ENCODE measurements at places on chromosomes 11 and 22. TPM values are rescaled to one million over a fixed set of nuclear protein-coding genes. Genes with fewer than 3 reads are reported as not detected.

PDE2A gene
- total RNA-seq, result 0.30 TPM

DNA sequence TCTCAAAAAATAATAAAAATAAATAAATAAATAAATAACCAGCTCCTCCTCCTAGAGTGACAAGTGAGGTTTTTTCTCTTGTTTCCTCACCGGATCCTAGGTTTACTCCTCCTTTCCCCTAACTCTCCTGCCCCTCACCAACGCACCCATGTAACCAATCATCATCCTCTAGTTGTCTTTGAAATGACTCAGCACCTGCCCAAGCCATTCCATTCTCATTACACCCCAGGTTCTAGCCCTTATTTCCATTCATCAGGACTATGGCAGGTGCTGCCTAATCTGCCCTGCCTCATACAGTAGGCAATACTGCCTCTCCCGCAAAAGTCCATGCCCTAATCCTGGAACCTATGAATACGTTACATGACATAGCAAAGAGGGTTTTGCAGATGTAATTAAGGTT, 60.4 kb downstream of the BUD13 start:
- DNase-seq, result no peak

CDC42EP1 gene
- total RNA-seq, result 0.83 TPM

DNA sequence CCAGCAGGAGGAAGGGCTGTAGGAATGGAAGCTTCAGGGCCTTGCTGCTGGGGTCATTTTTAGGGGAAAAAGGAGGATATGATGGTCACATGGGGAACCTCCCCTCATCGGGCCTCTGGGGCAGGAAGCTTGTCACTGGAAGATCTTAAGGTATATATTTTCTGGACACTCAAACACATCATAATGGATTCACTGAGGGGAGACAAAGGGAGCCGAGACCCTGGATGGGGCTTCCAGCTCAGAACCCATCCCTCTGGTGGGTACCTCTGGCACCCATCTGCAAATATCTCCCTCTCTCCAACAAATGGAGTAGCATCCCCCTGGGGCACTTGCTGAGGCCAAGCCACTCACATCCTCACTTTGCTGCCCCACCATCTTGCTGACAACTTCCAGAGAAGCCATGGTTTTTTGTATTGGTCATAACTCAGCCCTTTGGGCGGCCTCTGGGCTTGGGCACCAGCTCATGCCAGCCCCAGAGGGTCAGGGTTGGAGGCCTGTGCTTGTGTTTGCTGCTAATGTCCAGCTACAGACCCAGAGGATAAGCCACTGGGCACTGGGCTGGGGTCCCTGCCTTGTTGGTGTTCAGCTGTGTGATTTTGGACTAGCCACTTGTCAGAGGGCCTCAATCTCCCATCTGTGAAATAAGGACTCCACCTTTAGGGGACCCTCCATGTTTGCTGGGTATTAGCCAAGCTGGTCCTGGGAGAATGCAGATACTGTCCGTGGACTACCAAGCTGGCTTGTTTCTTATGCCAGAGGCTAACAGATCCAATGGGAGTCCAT, 14.1 kb downstream of the IL10RA start:
- no peak for DNase-seq

- DNase-seq, result no peak
Measured at GRCh38 chr11:120759046-120759445, 247.5 kb downstream of the GRIK4 start.

TRIM49 gene
- total RNA-seq, result not detected

DNA sequence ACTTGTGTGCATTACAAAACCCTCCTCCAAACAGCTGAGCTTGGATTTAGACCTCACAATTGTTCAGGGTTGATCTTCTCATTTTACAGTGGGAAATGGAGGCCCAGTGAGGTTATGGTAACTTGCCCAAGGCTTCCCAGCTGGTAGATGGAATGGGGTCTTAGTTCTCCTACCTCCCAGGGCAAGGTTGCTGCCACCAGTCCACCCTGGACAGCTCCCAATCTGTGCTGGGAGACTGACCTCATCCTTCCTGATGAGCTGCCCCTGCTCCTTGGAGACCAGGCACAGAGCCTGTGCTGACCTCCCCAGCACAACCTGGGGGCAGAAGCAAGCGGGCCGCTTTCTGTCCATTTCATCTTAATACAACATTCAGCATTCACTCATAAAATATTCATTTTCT, 190.7 kb downstream of the ST3GAL4 start:
- no peak for DNase-seq

- DNase-seq, result no peak
Measured at GRCh38 chr22:41598891-41599635, 9.4 kb upstream of the PMM1 start.
